Testis (tissue), 5 donors: ENCODE measurements at places on chromosomes 5 and 9. TPM values are rescaled to one million over a fixed set of nuclear protein-coding genes. Genes with fewer than 3 reads are reported as not detected.

DNA sequence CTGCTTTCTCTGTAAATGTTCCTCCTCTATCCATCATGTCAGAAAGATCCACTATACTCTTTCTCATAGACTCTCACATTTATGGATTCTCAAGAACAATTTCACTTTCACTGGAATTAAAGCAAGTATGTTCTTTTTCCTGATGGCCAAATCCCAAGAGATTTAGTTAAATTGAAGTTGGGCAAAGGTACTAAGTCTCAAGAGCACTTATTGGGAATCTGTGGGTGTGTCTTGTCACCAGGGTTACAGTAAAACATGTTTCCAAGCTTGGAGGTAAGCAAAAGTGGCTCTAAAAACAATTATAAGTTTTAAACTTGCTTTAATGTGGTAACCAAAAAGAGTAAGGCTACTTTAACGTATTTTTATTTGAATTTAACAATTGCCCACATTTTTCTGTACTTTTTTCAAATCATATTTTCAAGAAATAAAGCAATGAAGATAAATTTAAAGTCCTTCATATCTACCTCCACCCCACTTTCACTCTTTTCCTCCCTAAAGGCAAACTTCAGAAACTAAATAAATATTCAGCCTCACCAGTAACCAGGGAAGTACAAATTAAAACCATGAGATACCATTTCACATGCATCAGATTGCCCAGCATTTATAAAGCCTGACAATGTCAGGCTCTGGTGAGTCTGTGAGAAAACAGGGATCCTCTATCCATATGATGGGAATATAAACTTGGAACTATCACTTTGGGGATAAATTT, 387.4 kb downstream of the CETN3 start:
- no peak for DNase-seq

DNA sequence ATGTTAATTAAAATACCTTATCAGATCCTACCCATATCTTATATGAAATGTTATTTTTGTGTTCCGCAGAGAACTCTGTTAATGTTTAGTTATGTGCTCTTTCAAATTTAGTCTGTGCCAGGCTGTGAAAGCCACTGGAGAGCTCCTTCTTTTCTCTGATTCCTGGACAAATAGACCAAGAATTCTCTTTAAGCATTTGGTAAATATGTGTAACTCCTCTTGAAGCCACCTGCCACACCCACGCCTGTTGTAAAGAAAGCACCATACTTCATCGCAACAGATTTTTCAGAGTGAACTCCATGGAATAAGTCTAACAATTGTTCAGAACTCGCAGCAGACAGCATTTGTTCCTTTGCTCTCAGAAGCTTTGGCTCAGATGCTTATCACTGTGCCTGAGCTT, 301.1 kb downstream of the FAM170A start:
- DNase-seq: no peak

DNA sequence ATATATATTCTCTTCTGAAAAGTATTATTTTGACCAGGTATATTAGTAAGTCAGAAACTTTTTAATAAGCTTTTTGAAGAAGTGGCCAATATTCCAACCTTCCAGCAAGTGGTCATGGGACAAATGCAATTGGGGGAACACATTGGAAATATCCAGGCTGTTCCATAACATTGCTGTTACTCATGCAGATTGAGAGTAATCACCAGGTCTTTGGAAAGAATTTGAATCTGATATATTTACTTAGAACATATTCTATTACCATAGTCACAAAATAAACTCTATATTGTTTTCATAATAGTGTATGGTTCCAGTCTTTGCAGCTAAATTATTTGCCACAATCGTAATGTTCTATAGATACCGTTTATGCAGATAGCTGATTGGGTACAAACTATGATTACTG, 102.8 kb downstream of the TAF11L14 start:
- DNase-seq: no peak

DNA sequence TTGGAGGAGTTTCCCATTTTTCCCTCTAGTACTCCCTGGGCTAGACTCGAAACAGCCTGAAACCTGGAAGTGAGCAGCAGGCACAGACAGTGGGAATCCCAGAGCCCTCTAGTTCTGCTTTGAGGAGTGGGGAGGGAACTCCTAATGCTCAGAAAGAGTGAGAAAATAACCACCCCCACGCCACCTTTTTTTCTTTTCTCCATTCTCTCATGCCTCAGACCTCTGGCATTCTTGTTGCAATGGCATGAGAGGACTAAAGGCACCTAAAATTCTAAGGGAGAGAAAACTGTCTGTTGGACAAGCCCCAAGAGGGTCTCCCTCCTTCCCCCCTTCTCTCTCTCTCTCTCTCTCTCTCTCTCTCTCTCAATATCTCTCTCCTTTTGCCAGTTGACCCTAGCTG, 15.1 kb upstream of the IRF1 start:
- DNase-seq: no peak

NFIB gene
- 23.1 TPM for total RNA-seq

DNA sequence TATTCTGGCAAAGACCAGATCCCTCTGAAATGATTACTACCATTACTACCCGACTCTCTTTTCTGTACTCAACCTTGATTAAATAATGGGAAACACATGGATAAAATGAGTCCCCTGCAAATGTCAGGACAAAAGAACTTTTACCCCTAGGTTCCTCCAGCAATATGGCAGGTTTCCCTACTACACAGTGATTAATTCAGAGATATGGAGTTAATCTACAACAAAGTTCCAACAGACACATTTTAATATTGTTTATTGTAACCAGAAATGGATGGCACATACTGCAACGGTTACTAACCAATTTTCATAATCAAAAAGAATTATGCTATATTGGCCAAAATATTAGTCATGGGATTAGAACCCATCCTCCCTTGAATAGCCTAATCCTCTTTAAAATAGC, 294.8 kb downstream of the ATPSCKMT start:
- no peak for DNase-seq

SARDH gene
- total RNA-seq: 5.1 TPM

INSL4 gene
- total RNA-seq: 0.16 TPM

SAXO1 gene
- total RNA-seq: 44.0 TPM

SHC3 gene
- total RNA-seq: 0.87 TPM

- no peak for DNase-seq
These were observed 14.4 kb downstream of the STK10 start for GRCh38 chr5:172173564-172174153.

KIF12 gene
- total RNA-seq: 9.2 TPM

- no peak for DNase-seq
These were observed 70.5 kb downstream of the OLFM1 start for GRCh38 chr9:135157856-135158563.

GRCh38 chr9:122121391-122121790, 28.3 kb upstream of the TTLL11 start:
- DNase-seq: no peak

RANBP3L gene
- 19.9 TPM for total RNA-seq

ARHGAP26 gene
- 98.7 TPM for total RNA-seq

DNA sequence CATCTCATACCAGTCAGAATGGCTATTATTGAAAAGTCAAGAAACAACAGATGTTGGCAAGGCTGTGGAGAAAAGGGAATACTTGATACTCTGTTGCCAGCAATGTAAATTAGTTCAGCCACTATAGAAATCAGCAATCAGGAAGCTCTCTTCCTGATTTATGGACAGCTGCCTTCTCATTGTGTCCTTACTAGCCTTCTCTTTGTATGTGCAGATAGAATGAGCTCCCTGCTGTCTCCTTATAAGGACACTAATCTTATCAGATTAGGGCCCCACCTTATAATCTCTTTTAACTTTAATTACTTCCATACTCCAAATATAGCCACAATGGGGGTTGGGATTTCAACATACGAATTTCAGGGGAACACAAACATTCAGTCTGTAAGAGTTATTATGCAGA, 38.0 kb downstream of the KCNV2 start:
- DNase-seq: no peak

GRCh38 chr5:151234476-151235238, 10.8 kb upstream of the CCDC69 start:
- DNase-seq: peak; percentile 82
